ENCODE measurements at places on chromosomes 6 and 20.

DNA sequence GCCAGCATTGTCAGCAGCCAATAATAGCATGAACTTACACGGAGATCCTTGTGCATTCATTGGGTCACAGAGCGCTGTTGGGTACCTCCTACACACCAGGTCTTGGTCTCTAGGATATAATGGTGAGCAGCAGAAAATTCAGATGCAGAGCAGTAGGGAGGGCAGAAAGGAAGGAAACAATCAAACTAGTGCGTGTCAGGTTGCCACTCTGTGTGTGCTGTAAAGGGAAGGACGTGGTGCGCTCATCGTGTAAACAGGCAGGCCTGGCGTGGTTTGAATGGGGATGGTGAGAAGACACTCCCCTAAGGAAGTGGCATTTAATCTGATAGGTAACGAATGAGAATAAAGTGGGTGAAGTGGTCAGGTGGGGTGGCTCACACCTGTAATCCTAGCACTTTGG, 336.4 kb downstream of the CDH26 start:
- DNase-seq = no peak

GRCh38 chr20:35226884-35227681, 593 bp downstream of the MMP24 start:
- DNase-seq = peak; percentile 73

- no peak for DNase-seq
Measured at GRCh38 chr20:37669773-37670236, 24.0 kb upstream of the CTNNBL1 start.

GRCh38 chr20:37948956-37949355, 46.0 kb downstream of the VSTM2L start:
- peak; percentile 10 for DNase-seq

GRCh38 chr20:64155258-64156135, 8.8 kb upstream of the MYT1 start:
- no peak for DNase-seq

GRCh38 chr6:46949632-46950280, 28.0 kb upstream of the ADGRF5 start:
- no peak for DNase-seq

DNA sequence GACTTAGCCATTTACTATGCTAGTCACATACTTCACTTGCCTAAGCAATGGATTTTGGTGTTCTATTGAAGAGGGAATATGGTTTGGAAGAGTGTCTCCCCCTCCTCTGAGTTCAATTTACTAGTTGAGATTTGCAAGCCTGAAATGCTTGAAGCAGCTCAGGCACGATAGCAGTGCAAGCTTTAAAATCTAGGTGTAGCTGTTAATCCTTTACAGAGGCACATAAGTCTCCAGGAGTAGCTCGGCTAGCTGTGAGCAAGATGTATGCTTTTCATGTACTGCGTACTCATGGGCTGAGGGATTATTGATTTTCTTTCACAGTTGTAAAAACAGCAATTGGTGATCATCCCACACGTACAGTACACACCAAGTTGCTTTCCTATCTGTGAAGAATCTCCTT, 726 bp downstream of the FLRT3 start:
- DNase-seq = no peak

DNA sequence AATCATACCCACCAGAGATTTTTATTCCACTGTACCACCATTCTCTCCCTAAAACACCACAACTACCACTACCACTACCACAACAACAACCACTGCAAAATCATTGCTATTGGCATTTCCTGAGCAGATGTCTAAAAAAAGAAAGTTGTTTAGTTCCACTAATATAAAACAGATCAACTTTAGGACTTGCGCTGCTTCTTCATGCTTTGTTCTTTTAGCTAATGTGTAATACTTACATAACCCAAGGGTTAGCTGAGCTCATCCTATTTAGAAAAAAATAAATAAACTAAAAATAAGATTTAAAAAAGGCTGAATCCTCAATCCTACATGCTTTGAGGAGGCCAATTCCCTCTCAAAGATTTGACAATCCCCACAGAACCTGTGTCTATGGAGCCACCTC, 11.4 kb downstream of the IYD start:
- no peak for DNase-seq

- no peak for DNase-seq
Measured at GRCh38 chr6:166809721-166810120, 146.6 kb downstream of the RNASET2 start.

DNA sequence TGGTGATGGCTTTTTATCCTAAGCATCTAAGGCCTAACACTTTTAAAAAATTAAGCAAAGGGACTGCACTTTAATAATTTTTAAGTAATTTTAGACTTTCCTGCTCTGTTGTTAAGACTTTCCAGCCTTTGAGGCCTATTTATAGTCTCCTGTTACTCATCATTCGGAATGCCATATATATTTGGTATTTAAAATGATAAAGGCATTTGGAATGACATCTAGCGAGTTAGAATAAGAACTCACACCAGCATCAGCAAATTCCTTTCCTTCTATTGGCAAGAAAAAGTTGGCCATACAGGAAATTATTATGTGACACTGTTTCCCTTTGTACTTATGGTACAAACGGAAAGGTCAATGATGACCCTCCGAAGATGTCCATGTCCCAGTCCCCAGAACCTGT, 88.1 kb upstream of the STMND1 start:
- DNase-seq = no peak

DNA sequence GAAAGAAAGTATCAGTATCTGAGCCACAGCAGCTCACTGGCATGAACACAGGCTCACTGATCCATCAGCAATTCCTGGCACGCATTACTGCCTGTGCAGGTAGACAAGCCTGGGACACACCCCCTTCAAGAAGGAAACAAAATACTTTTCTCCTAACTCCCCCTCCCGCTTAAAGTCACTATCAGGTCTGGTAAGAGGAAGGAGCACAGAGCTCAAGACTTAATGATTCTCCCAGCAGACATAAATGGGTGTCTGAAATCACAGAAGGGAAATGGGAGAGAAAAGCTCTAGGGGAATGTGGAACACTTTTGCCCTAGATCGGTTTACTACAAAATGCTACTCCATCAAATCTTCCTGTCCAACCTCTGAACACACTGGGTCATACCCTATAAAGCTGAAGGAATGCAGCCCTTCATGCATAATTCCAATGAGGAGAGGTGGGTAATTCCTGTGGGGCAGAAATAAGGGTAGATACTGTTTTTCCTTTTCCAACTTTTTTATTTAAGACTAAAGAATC, at the start of gene ADGRF1:
Gene ADGRF1 (minus strand): TSS at position 58 of the 517 bp plus-strand sequence. CDS start 13,271 bp downstream, outside the sequence.
- DNase-seq = no peak

GRCh38 chr6:158475344-158476302, 84.3 kb upstream of the TMEM181 start:
- no peak for DNase-seq

- DNase-seq = no peak
Measured at GRCh38 chr20:17725094-17725835, 25.5 kb downstream of the BANF2 start.

- DNase-seq = no peak
Measured at GRCh38 chr20:51487076-51487475, 55.4 kb downstream of the NFATC2 start.

- DNase-seq = no peak
Measured at GRCh38 chr6:20242397-20242796, 30.1 kb upstream of the MBOAT1 start.

GRCh38 chr6:14995966-14996602, 249.8 kb upstream of the JARID2 start:
- DNase-seq = no peak

- DNase-seq = no peak
Measured at GRCh38 chr6:55617272-55617671, 38.3 kb upstream of the HMGCLL1 start.

All from activated CD8-positive, alpha-beta memory T cell treated with anti-CD3 and anti-CD28 coated beads, Interleukin-2, amount 50 U/mL, for 48 hours (primary cell).